Stimulated activated CD4-positive, alpha-beta T cell treated with anti-CD3 and anti-CD28 coated beads, Interleukin-12 subunit alpha, Interleukin-12 subunit beta, amount 100 ng/mL, for 48 hours (primary cell): ENCODE measurements at places on chromosomes 6 and 20.

GRCh38 chr20:10134176-10134575, 84.5 kb upstream of the SNAP25 start:
- DNase-seq: no peak

- no peak for DNase-seq
These were observed 735 bp downstream of the FAM135A start for GRCh38 chr6:70413992-70414494.

GRCh38 chr6:13536796-13537526, 37.4 kb upstream of the SIRT5 start:
- DNase-seq: no peak

- no peak for DNase-seq
These were observed 64.8 kb upstream of the TMEM30A start for GRCh38 chr6:75349262-75349984.
